ENCODE measurements at places on chromosomes 12 and 14. TPM values are rescaled to one million over a fixed set of nuclear protein-coding genes. Genes with fewer than 3 reads are reported as not detected.
A peak's percentile ranks its signal among the peaks of the same experiment; 100 is the strongest.

DNA sequence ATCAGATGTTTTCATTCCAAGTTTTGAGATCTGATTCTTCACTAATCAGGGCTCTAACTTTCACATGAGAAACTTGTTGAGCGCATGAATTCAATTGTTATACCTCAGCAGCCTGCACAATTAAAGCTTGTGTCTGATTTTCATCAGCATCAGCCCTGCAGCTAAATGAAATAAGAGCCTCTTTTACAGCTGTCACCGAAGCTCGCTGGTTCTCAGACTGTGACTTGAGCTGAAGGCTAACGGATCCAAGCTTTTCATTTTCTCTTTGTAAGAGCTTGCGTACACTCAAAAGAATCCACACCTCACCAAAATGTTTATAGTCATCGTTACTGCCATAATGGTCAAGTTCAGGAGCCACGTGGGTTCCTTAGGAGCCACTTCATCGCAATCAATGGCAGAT is 65.5 kb upstream of the BEGAIN start:
- no peaks in the 10 kb centered on the region for H3K4me1 ChIP-seq
- H3K4me3 ChIP-seq: no peak overlapping the region

- H3K36me3 ChIP-seq: no peaks in the 10 kb centered on the region
- DNase-seq: no peak
- peak overlapping the region; percentile 36 for H3K27ac ChIP-seq
- H3K4me1 ChIP-seq: no peaks in the 10 kb centered on the region
Measured at GRCh38 chr14:53715193-53715721, 241.4 kb downstream of the BMP4 start.

GRCh38 chr14:45716572-45716971 is 463.6 kb upstream of the MIS18BP1 start:
- H3K36me3 ChIP-seq: no peaks in the 10 kb centered on the region
- H3K27me3 ChIP-seq: no peaks in the 10 kb centered on the region
- H3K4me3 ChIP-seq: no peak overlapping the region
- DNase-seq: no peak
- H3K27ac ChIP-seq: no peak overlapping the region

Gene BDKRB1
- total RNA-seq: 0.33 TPM

Gene GPATCH2L
- 48.7 TPM for total RNA-seq

DNA sequence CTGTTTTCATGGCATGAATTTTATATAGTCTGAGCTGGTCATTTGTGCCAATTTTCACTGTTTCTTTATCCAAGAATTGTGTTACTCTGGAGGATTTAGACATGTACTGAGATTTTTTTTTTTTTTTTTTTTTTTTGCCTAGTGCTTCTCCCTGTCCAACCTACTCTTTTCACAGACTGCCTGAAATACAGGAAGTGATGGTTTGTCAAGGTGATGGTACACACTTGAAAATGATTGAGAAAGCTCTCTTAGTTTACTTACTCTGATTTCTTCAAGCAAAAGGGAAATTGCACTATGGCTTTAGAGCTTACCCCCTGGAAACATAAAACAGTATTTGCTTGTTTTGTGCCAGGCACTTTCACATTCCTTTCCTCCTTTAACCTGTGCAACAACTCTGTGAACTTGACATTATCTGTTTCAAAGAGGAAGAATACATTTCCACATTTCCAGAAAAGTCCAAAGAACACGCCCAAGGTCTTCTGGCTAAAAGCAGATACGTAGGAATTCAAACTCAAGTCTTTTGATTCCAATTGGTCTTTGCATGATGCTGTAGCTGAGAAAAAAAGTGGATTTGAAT is 181.1 kb downstream of the SLC15A5 start:
- no peaks in the 10 kb centered on the region for H3K27me3 ChIP-seq
- H3K4me3 ChIP-seq: no peak overlapping the region
- no peak for DNase-seq
- H3K4me1 ChIP-seq: no peaks in the 10 kb centered on the region
- no peaks in the 10 kb centered on the region for H3K36me3 ChIP-seq
- no peak overlapping the region for H3K27ac ChIP-seq

GRCh38 chr12:41151793-41152192 is 36.3 kb upstream of the PDZRN4 start:
- H3K27me3 ChIP-seq: no peaks in the 10 kb centered on the region
- no peak overlapping the region for H3K27ac ChIP-seq
- no peaks in the 10 kb centered on the region for H3K36me3 ChIP-seq
- no peaks in the 10 kb centered on the region for H3K4me1 ChIP-seq
- no peak overlapping the region for H3K4me3 ChIP-seq
- no peak for DNase-seq

GRCh38 chr14:99531251-99532096 is 50.3 kb downstream of the CCNK start:
- no peaks in the 10 kb centered on the region for H3K27me3 ChIP-seq
- no peak overlapping the region for H3K4me3 ChIP-seq

DNA sequence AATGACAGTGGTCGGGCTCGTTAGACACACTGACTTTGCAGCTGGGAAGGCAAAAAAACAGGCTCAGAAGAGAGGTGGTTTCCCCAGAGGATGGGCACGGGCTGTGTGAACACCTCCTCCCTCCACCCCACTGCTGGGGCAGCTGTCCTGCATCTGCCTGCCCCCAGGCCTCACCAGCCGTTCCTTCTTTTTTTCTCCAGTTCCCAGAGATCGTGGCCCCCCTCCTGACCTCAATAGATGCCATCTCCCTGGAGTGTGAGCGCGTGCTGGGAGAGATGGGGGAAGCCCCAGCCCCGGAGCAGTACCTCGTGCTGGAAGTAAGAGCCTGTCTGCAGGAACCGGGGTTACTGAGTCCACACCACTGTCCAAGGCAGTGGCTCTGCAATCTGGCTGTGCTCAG is 17.4 kb downstream of the MVK start:
- no peak overlapping the region for H3K27ac ChIP-seq
- no peak for DNase-seq
- no peaks in the 10 kb centered on the region for H3K27me3 ChIP-seq
- H3K36me3 ChIP-seq: peaks cover 9% of the 10 kb centered on the region
- no peaks in the 10 kb centered on the region for H3K4me1 ChIP-seq

Gene SNW1
- total RNA-seq: 42.8 TPM

DNA sequence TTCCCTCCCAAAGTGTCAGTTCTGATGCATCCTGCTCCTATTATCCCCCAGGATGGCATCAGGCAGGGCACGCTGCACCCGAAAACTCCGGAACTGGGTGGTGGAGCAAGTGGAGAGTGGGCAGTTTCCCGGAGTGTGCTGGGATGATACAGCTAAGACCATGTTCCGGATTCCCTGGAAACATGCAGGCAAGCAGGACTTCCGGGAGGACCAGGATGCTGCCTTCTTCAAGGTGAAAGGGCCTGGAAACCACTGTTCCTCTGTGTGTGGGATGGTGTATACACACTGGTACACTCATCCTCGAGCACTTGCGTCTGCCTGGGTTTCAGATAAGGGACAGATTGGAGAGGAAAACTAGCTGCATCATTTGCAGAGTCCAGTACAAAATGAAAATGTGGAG is 1.0 kb downstream of the IRF9 start:
- peak overlapping the region; percentile 77 for H3K4me3 ChIP-seq
- no peak for DNase-seq
- H3K27ac ChIP-seq: peak overlapping the region; percentile 97
- peaks cover 32% of the 10 kb centered on the region for H3K36me3 ChIP-seq
- peaks cover 40% of the 10 kb centered on the region for H3K4me1 ChIP-seq

DNA sequence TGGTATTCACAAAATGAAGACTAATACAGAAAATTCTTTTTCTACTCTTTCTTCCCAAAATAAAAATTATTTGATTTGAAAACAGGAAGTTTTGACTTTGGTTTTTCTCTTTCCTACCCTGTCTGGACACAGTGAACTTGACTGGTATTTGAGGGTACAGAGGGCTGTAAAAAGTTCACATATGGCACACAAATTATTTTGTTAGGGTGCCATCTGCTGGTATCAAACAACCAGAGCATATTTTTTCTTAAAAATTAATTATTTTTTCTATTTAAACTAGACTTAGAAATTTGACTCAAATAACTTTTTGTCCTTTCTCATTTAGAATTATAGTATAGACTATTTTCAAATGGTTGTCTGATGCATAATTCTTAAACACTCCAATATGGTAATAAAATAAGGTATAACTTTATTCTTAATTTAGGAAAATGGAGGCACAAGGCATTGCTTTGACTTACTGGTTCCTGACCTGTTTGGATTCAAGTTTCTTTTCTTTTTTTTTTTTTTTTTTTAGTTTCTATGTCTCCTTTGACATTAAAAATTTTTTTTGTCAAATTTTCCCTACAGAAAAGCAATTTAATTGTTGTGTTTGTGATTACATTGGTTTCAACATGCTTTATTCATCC is 390.6 kb downstream of the PRKD1 start:
- no peaks in the 10 kb centered on the region for H3K4me1 ChIP-seq
- no peaks in the 10 kb centered on the region for H3K36me3 ChIP-seq
- H3K27me3 ChIP-seq: no peaks in the 10 kb centered on the region

DNA sequence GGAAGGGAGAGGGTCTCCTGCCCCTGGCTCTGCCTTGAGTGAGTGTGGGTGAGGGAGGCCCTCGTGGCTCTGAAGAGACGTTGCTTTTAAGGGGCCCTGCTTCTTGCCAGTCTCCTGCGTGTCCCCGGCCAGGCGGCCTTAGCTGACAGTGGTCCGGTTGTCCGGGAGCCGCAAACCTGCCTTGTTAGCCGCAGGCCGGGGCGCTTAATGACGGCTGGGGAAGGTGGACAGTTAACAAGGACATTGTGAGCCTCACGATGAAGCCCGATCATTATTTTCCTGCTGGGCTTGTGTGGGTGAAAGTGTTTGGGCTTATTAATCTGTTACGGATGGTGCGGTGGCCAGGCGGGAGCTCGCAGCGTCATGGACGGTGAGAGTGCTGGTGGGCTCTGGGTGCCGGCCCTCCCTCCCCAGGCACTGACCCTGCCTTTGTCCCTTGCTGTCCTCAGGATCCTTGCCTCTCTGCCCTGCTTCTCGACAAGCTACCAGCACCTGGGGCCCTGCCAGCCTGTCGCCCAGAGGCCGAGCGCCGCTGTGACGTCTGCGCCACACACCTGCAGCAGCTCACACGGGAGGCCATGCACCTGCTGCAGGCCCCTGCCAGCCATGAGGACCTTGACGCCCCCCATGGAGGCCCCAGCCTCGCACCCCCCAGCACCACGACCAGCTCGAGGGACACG is 13.3 kb downstream of the KIF26A start:
- no peak overlapping the region for H3K4me3 ChIP-seq
- H3K27me3 ChIP-seq: no peaks in the 10 kb centered on the region
- no peak for DNase-seq
- H3K4me1 ChIP-seq: peaks cover 10% of the 10 kb centered on the region

- H3K4me3 ChIP-seq: no peak overlapping the region
- H3K27me3 ChIP-seq: no peaks in the 10 kb centered on the region
- DNase-seq: no peak
- H3K36me3 ChIP-seq: peaks cover 37% of the 10 kb centered on the region
Measured at GRCh38 chr14:71076462-71077092, 169.3 kb downstream of the PCNX1 start.

Gene RNASE2
- total RNA-seq: 14.3 TPM

GRCh38 chr12:55741931-55742680 is 816 bp upstream of the GDF11 start:
- peak overlapping the region; percentile 67 for H3K4me3 ChIP-seq
- no peaks in the 10 kb centered on the region for H3K27me3 ChIP-seq
- peak; percentile 50 for DNase-seq
- peaks cover 49% of the 10 kb centered on the region for H3K4me1 ChIP-seq

GRCh38 chr12:95710386-95710785 is 80.2 kb downstream of the NTN4 start:
- no peaks in the 10 kb centered on the region for H3K4me1 ChIP-seq
- H3K36me3 ChIP-seq: peaks cover 10% of the 10 kb centered on the region
- H3K27me3 ChIP-seq: no peaks in the 10 kb centered on the region
- H3K27ac ChIP-seq: no peak overlapping the region
